ENCODE measurements at places on chromosomes 2 and 18.

DNA sequence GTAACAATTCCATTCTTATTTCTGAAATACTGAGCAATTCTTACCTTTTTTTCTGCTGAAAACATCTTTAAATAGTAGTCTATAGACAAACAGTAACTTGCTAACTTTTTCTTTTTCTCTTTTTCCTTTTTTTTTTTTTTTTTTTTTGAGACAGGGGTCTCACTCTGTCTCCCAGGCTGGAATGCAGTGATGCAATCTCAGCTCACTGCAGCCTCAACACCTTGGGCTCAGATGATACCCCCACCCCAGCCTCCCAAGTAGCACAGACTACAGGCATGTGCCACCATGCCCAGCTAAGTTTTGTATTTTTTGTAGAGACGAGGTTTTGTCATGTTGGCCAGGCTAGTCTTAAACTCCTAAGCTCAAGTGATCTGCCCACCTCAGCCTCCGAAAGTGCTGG is 42.2 kb downstream of the MFSD6 start:
- no peak for DNase-seq

GRCh38 chr2:19540739-19541525 is 182.5 kb upstream of the OSR1 start:
- DNase-seq, result no peak

GRCh38 chr2:71720283-71720560 is 266.9 kb downstream of the DYSF start:
- no peak for DNase-seq

DNA sequence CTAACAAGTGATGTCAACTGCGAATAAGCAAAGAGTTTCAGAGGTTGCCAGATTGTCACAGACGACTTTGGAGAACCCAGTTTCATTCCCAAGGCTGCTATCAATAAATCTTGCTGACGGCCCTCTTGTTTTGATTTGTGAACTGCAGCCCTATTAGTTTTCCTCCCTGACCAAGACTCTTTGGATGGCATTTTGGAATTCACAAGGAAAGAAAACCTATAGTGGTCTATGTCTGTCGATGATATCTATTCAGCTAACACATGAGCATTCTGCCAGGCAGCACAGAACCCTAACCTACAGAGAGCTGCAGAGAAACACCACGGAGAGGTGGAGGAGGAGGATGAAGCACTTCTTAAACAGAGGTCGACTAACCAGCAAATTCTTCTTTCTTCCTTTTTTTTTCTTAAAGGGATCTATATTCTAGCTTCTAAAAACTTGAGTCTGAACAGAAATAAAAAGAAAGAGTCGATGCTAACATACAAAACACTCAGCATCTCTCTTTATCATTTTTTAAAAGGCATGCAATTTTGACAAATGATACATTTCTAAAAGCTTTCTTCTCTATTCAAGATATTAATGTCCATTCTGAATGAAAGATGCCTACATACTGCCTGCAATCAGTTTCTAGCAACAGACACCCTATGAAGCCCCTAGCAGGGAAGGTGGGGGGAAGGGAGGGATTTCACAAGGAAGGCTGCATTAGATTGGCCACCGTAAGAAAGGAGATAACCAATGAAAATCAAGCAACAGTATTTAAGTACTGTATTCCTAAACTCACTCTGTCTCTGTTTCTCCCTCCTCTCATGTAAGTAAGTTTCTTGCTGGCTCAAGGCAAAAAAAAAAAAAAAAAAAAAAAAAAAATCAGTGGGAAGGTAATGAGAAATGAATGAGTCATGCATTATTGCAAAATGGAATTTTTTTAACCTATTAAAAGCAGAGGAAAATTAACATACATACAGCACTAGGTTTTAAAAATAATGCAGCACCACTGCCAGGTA is 83.0 kb upstream of the CHRNA1 start:
- DNase-seq, result no peak

DNA sequence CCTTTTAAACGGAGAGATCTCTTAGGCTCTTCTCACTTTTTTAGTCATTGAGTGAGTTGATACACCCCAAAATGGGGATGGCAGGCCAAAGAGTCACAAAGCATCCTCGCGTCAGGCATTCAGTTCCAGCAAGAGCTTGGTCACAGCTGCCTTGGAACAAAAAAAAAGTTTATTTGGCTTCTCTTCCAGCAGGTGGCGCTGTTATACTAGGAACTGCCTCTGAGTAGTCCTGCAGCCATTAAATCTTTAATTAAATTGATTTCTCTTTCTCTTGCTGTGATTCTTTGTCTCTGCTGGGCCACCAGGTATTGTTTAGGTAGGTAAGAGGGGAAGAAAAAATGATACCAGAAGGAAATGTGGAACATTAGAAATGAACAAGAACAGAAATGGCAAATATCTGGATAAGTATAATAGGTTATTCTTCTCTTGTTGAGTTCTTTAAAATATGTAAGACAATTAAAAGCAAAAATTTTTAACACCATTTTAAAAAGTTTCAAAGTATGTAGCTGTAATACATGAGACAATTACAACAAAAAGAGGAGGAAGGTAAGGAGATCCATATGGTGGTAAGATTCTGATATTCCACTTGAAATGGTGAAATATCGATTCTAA is 175.1 kb downstream of the GALNT1 start:
- peak; percentile 63 for DNase-seq

GRCh38 chr18:49376046-49376445 is 84.4 kb downstream of the DYM start:
- no peak for DNase-seq

DNA sequence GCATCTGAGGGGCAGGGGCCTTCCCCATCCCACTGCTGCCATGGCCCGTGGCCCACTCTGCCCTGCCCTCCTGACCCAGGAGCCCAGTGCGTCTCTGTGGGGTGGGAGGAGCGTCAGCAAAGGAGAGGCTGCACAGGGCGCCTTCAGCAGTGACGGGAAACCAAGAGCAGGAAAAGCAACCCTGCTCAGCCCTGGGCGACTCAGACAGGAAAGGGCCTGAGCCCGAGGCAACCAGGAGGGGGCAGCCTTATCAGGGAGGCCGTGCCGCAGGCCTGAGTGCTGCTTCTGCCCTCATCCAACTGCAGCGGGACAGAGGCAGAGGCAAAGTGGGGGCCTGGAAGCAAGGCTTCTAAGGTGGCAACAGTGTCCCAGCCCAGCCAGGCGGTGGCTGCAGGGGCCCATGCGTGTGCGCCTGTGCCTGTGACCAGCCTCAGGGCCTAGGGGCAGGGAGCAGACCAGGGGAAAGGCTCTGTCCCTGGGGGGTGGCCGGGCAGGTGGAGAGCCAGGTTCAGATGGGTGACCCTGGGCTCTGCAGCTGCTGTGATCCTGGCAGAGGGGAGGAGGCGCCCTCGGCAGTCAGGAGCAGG is 23.3 kb upstream of the ALPI start:
- DNase-seq, result no peak

- DNase-seq, result no peak
Measured at GRCh38 chr18:47510831-47511230, 259.4 kb upstream of the SKOR2 start.

DNA sequence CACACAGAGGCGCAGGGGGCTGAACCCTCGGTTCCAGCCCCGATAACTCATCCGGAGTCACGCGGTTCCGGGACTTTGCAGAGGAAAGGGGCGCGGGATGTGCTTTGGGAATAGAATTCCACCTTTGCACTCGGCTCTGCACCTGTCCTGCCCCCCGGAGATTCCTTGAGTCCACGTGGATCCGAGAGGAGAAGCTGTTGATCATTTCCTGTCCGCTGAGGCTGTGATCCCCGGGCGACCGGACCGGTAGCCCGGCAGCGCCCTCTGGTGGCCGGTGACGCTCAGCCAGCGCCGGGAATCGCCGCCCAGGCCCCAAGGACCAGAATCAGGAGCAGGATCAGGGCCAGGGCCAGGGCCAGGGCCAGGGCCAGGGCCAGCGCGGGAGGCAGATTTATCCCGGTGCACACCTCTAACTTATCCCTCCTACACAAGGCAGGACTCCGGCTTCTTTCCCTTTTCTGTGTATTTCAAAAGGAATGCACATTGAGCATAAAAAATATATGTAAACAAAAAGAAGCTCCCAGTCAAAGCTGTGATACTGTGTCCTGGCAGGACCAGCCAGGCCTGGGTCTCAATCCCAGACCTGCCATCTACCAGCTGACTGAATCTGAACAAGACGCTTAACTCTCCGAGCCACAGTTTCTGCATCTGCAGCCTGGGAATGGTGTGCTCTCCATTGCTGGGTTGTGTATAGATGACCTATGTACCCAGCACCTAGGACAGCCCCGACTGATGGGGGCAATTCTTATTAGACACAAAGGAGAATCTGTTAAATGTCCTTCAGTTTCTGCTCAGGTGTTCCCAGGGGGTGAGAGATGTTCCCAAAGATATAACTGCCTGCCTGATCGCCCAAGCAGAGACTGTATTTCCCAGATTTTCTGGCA is 8.5 kb upstream of the SPATA3 start:
- peak; percentile 81 for DNase-seq

GRCh38 chr2:226906163-226906693 is 70.4 kb downstream of the RHBDD1 start:
- no peak for DNase-seq

DNA sequence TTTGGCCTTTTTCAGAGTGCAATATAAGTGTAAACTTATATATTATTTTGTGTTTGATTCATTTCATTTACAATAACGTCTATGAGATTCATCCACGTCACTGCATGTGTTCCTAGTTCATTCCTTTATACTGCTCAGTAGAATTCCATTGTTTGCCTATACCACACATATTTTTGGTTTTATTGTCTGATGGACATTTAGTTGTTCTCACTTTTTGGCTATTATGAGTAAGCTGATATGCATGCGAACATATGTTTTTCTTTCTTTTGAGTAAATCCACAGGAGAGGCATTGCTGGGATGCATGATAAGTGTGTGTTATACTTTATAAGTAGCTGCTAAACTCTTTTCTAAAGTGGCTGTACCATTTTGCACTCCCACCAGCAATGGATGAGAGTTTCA is 314.8 kb upstream of the HS6ST1 start:
- DNase-seq, result no peak

GRCh38 chr18:28791101-28791500 is 614.2 kb upstream of the CDH2 start:
- DNase-seq, result no peak

DNA sequence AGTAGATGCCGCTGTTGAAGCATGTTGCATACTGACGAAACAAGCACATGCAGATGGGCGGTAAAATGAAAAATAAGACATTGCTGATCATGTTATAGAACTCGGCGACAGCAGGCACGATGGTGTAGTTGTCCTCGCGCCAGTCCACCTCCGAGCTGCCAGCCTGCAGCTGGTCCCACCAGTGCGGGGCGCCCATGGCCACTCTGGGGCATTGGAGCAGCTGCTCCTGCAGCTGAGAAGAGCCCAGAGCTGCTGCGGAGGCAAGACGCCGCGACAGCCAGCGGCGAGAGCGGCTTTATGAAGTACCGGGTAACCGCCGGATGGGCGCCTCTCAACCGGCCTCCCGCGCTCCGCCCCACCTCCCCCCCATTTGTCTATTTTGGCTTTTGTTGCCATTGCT is 32.6 kb upstream of the ADAM23 start:
- no peak for DNase-seq

DNA sequence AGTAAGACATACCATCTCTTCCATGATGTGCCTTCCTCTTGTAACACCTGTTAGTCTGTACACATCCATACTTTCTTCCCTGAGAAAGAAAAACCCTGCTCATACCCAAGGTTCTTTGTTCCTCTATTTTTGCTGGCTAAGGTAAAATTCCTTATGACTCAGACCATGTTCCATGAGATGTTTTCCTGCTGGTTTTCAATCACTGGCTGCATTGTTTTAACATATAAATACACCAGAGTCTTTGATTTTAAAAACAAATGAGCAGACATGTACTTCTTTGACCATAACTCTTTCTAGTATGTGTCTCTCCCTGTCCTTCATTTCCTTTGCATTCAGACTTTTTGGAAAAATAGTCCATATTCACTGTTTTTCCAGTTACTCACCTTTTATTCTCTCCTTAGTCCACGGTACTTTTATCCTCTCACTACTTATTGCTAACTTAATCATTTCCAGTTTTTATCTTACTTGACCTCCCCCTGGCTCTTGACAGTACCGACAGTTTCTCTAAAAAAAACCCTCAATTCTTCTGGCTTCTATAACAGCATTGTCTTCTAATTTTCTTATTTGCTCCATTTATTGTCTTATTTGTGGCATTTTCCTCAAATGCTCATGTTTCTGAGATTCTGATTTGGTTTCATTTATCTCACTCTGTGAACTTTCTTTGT is 4.3 kb downstream of the VAPA start:
- DNase-seq, result no peak

- DNase-seq, result no peak
Measured at GRCh38 chr2:1617425-1618021, 126.8 kb downstream of the PXDN start.

- DNase-seq, result no peak
Measured at GRCh38 chr2:235105821-235106359, 154.1 kb downstream of the SH3BP4 start.
